ENCODE measurements at places on chromosomes 16 and 17.

DNA sequence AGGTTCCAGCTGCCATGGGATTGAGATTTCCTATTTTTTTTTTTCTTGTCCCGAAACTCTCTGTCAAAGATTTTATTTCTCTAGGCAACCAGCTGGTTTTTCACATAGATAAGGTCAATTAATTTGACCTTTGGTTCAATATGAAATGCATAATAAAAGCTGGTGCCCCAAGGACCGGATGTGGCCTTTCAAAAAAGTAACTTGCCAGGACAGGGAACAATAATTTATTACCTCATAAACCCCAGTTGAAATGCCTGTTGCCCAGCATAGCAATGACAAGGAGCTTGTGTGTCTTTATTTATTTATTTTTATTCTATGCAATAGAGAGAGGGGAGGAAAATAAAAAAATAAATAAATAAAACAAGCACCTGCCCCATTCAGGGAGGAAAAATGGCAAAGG, 472.7 kb downstream of the KCNJ2 start:
- DNase-seq = no peak

DNA sequence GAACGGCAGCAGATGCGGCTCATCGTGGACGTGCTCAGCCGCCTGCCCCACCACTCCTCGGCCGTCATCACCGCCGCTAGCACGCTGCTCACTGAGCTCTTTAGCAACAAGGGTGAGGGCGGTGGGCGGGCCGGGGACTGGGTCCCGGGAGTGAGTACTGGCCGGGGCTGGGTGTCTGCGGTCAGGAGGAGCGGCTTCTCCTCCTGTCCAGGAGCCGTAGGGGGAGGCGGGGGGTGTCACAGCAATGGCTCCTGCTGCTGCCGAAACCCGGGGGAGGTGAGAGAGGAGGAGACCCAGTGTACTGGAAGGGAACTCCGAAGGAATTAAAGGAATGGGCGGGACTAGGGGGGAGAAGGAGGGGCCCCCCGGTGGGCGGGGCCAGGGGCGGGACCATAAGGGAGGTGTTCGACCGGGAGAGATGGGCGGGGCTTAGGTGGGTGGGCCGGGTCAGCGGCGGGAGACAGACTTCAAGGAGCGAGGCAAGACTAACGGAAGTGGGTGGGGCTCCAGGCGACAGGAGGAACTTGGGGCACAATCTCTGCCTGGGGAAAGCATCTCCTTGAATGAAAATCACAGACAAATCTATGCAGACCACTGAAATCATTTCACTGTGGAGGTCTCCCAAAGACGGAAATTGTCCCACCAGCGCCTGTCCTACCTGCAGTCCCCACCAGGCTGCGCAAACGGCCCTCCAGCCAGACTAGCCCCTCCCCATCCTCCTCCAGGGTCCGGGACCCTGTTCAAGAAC, 2.4 kb downstream of the NAGS start:
- DNase-seq = peak; percentile 98

- no peak for DNase-seq
Observed at GRCh38 chr17:16940116-16940881, 31.6 kb downstream of the TNFRSF13B start.

GRCh38 chr17:7572588-7573323, 6.7 kb upstream of the CD68 start:
- DNase-seq = peak; percentile 100

GRCh38 chr17:49871211-49871610, 23.3 kb upstream of the TAC4 start:
- no peak for DNase-seq

DNA sequence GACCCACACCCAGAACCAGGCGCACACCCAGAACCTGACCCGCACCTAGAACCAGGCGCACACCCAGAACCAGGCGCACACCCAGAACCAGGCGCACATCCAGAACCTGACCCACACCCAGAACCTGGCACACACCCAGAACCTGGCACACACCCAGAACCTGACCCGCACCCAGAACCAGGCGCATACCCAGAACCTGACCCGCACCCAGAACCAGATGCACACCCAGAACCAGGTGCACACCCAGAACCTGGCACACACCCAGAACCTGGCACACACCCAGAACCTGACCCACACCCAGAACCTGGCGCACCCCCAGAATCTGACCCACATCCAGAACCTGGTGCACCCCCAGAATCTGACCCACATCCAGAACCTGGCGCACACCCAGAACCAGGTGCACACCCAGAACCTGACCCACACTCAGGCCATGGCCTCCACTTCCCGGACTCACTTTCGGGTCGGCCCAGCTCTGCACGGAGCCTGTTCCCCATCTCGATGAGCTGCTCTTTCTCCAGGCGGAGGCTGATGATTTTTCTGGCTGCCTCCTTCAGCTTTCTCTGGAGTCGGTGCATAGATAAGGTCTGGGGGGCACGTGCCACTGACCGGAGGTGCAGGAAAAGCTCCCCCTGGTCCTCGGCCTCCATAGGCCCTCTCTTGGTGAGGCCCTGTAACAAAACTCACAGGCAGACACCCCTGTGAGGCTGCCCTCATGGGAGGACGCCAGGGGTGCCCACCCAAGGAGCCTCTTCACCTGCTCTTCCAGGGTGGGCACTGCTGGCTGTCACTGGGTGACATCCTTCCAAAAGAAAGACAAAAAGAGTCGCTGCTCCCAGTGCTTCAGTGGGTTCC, 53.3 kb upstream of the FASN start:
- DNase-seq = no peak

DNA sequence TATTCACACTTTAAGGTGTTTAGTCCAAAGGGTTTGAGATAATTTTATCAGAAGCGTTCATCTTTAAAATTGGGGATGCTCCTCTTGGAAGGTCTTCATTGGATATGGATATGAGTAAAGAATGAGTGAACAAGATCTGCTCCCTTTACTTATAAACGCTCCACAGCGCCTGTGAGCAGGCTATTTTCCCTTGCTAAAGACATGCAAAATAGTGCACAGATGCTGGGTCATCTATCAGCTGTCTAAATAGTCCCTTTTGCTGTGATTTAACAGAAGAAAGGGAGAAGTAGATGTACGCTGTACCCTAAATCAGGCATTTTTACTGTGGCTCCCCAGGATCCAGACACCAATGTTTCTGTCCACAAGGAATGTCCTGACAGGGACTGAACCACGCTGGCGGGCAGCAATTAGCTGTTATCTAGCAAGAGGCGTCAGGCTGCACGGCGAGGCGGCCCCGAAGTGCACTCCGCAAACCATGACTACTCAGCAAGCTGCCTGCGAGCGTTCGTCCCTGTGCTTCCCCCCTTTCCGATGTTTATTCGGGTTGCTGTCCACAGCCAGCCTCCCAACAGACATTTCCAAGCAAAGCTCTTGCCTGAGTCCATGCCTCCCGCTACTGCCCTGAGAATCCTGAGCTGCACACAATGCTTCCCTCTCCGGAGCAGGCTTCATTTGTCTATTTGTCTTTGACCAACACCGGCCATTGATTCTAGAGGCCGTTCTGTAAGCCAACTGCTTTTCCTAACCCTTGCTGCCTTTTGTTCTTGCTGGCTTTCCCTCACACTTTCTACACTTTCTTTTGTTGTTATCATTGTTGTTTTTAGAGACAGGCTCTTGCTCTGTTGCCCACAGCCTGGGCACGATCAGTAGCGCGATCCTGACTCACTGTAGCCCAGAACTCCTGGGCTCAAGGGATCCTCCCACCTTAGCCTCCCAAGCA, 55.7 kb upstream of the CNEP1R1 start:
- DNase-seq = no peak

GRCh38 chr17:77802811-77803220, 155.7 kb upstream of the TNRC6C start:
- no peak for DNase-seq

- peak; percentile 42 for DNase-seq
Observed at GRCh38 chr16:57092786-57093411, 516 bp downstream of the CPNE2 start.

- DNase-seq = peak; percentile 57
Observed at GRCh38 chr17:51435641-51436091, 175.3 kb downstream of the UTP18 start.

DNA sequence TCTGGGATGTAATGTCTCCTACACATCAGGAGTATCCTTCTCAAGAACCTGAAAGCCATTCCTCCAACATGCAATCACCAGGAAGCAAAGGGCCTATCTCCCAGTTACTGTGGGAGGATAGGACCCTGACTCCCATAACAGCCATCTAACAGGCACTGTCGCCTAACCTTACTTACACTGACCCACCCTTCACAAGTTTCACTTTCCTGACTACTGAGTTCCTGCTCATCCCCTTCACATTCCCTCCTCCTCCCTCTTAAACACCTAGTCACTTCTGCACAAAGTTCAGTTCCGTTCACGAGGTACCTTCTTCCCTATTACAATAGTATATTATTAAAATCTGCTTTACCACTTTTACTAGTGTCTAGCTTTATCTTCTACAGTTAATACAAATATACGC, 1.3 kb downstream of the C17orf67 start:
- DNase-seq = no peak

DNA sequence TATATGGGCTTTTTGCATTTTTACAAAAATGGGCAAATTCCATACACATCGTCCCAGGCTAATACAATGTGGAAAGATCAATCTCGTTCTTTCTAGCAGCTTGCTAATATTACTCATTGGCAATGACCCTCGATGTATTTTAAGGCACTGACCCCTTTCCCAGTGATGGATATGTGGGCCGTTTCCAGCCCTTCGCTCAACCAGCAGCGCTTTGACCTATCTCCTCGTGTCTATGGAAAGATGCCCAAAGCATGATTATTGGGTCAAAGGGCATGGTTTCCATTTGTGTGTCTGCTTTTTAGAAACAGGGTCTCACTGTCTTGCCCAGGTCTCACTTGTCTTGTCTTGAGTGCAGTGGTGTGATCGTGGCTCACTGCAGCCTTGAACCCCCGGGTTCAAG, 273.8 kb downstream of the MRTFB start:
- DNase-seq = no peak

- DNase-seq = no peak
Observed at GRCh38 chr17:39737206-39737759, 455 bp upstream of the GRB7 start.

GRCh38 chr16:56347166-56347565, 78.2 kb downstream of the AMFR start:
- DNase-seq = no peak

DNA sequence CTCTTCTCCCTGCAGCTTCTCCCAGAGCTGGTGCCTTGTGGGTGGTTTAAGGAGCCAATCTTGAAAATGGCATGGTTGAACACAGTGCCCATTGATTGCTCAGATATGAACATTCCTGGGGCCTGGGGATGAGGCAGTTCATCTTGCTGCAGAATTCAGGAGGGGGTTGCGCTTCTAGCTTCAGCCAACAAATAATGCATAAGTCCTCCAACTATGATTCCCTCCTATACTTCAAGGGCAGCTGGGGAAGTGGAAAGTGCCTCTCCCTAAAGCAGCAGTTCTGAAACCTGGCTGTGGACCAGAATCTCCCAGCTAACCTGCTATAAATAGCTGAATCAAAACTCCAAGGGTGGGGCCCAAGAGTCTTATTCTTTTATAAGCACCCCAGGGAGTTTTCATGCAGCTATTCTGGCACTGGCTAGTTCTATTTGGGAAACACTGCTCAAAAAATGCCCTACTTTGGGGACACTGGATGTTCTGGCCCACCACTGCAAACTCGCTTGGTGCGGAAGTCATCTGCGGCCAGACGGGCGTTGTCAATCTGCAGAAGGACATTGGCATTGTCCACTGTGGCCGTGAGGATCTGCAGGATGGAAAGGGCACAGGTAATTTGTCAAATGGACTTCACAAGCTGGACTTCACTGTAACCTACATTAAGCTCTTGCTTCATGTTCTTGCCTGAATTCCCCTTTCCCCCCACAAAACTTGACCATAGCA, 130.3 kb downstream of the CCDC144A start:
- no peak for DNase-seq

DNA sequence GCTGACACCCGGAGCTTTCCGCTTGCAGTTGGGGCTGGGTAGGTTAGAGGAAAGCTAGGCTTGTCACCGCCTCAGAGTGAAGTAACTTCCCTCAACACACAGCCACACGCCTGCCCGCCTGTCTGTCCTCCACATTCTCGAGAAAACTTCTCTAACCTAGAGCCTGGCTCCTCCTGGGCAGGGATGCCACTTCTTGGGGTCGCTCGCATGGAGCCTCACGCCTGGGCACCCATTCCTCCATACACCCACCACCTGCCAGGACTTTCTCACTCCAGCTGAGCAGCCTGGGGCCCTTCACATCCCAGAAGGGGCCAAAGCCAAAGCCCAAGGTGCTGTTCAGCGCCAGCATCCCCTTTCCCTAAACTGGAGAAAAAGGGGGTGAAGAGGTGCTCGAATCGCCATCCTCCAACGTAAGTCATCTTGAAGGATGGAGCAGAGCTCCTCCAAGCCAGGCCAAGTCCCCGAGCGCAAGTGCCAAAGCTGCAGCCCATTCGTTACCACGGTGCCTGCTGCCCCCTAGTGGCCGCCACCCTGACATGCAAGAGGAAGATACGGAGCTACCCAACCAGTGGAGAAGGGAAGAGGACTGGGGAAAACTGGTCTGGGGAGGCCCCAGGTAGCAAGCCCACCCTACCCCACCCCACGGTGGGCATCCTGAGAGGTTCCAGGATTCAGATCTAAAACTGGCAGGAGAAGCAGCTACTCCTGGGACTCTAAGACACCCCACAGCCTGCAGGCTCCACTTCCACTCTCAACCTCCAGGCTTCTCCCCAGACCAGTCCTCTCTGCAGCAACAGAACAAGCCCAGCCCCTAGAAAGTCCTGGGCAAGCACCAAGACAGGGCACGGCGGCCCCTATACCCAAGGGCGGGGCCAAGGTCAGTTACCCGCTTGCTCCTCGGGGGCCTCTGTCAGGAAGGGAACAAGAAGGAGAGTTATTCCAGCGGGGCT, 63.1 kb downstream of the MYO18A start:
- DNase-seq = peak; percentile 73

- DNase-seq = peak; percentile 57
Observed at GRCh38 chr16:2250652-2251295, 613 bp downstream of the ECI1 start.

GRCh38 chr17:34113089-34113488, 142.0 kb upstream of the CCL2 start:
- no peak for DNase-seq

DNA sequence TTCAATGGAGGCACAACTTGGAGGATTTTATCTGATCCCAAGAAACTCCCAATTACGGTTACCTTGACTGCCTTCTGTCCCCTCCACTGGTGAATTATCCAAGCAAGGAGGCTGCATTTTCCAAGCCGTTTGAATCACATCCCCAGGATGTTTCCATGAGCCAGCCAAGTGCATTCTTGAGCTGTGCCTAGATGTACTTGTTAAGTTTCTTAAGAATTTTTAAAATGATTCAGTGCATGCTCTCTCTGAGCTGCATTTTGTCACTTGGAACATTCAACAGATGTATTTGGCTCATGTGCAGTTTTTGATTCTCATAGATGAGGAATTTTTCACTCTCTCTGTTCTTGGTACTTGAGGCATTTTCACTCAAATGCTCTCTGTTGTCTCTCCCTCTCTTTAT, 202.6 kb upstream of the MYOCD start:
- DNase-seq = no peak

- no peak for DNase-seq
Observed at GRCh38 chr17:73950593-73950914, 252.9 kb upstream of the RPL38 start.

All from CD4-positive, alpha-beta T cell treated with Interleukin-1 beta for 1 hour (primary cell).